Kidney tubule cell (primary cell): ENCODE measurements at places on chromosomes 5 and 9.

- no peak for DNase-seq
Measured at GRCh38 chr9:107694390-107694789, 204.8 kb upstream of the KLF4 start.

DNA sequence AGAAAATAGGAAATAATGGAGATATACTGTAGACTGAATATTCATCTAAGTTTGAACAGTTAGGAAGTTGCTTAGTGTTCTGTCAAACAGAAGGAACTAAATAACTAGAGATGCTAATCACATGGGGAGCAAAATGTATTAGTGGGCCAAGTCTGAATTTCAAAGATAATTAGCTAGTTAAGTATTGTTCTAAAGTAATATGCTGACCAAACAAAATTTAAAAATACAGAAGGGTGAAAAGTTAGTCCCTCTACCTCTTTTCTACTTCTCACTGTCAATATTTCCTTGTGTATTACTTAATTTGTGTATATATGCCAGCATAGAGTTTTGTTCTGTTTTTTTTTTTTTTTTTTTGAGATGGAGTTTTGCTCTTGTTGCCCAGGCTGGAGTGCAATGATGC lies 4.0 kb downstream of the MCCC2 start:
- no peak for DNase-seq

- no peak for DNase-seq
Measured at GRCh38 chr5:172664018-172664417, 23.0 kb downstream of the NEURL1B start.

DNA sequence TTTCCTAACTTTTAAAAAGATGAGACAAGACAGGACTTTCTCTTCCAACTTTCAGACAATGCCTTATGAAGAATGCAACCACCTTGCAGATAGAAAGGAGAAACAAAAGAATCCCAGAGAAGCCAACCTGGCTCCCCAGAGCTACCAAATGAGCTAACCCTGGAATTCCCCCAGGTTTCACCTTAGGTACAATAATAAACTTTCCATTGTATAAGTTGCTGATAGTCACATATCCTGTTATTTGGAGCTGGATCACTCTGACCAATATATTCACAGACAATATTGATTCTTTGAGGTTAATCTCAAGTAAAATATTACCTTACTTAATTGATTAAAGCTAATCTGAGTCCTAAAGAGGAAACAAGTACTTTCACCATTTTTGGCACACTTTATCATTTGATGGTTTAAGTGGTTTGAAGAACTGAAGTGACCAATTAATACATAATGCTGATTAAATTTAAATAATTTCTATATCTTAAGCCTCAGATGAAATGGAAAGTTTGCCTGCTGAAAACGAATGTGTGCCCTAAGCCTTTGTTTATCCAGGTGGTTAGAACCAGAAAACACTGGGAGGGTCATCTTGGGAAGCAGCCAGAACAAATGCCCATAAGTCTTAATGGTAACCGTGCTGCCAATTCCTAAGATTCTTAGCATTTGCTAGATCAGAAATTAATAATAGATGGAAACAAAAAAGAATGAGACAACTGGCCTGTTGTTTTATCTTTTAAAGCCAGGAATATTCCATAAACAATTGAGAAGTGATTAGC lies 159.6 kb upstream of the SLC12A2 start:
- peak; percentile 80 for DNase-seq

- DNase-seq = no peak
Measured at GRCh38 chr9:113526841-113527240, 63.3 kb downstream of the RGS3 start.

DNA sequence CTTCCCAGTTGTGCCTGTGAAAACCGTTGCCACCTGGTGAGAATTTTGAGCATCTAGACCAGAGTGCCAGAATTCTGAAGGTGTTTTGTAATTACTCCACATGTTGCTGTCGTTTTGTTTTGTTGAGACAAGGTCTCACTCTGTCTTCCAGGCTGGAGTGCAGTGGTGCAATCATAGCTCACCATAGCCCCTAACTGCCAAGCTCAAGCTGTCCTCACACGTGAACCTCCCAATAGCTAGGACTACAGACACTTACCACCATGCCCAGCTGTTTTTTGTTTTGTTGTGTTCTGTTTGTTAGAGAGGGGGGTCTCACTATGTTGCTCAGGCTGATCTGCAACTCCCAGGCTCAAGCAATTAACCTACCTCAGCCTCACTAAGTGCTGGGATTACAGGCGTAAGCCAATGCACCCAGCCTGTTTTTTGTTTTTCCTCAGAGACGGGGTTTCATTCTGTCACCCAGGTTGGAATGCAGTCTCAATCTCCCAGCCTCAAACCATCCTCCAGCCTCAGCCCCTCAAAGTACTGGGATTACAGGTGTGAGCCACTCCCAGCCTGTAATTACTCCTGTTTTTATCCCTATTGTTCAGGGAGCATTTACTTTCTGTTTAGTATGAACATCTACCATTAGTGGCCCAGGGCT lies 121.1 kb upstream of the DMRT1 start:
- no peak for DNase-seq

DNA sequence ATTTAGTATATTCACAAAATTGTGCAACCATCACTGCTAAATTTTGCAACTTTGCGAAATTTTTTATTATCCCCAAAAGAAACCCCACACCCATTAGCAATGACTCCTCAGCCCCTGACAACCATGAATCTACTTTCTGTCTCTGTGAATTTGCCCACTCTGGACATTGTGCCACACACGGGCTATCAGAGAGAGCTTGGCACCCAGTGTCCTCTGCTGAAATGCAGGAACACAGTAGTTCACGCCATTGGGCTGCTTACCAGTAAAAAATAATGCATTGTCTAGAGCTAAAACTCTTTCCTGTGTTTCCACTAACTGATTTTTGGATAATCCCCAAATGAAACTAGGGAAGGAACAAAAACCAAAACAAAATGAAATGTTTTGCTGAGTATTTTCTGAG lies 60.0 kb downstream of the HRH2 start:
- no peak for DNase-seq

DNA sequence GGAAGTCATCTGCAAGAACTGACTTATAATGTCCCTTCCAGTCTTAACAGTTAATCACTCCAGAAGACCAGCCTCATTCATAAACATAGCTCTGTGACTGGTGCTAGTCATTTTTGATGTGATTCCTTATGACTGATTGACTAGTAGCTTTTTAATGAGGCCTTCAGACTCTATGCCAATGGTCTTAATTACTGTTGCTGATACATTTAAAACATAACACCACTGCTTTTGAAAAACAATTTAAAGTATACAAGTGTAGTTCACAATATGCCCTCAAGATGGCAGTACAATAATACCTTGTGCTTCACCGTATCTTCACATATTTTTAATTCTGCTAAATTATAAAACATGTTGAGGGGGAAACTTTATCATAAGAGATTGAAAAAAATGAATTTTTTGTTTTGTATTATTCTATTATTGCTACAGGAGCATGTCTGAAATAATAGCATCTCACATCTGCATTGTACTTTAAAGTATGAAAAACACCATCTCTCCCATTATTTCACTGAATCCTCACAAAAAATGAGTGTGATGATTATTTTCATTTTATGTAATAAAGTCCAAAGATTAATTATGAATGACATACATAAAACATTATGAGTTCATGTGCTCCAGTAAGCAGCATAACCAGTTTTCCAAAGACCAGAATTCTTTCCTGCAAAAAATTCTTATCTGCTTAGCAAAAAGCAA lies 55.2 kb upstream of the SHISAL2B start:
- DNase-seq = peak; percentile 41

GRCh38 chr5:173703466-173703865 lies 87.0 kb upstream of the BOD1 start:
- no peak for DNase-seq

DNA sequence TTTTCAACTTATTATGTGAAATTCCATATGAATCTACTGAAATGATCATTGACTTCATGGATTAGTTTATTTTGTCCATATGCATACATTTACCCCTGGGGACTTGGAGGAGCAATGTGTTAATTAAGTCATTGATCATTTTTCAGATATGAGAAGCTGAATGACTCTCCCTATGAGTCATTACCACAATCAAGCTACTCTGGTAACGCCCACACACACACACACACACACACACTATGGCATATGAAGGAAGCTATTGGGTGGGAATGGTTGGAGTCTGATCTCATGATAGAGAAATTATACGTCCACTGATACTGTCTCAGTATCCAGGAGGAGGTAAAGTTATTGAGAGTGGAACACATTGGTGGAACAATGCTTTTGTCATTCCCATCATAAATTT lies 528.9 kb downstream of the AGTPBP1 start:
- DNase-seq = peak; percentile 91
